ENCODE measurements at places on chromosomes 2 and 18. TPM values are rescaled to one million over a fixed set of nuclear protein-coding genes. Genes with fewer than 3 reads are reported as not detected.
A peak's percentile ranks its signal among the peaks of the same experiment; 100 is the strongest.

The CCDC141 gene
- total RNA-seq, result 126 TPM

DNA sequence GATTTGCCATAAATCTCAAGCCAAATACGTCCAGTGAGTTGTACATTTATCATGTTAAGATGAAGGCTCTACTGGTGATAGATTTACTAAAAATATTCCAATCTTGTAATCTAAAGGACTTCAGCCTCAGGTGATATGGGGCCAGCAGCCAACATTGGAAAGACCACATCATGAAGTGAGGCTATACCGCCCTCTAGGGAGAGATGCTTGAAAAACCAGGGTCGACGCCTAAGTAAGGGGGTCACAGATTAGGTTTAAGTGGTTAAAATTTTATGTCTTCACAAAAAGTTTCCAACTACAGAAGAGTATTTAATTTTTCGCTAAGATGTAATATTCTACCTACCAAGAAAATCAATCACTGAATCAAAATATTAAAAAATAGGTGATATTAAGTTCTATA lies 33.3 kb downstream of the DOCK10 start:
- H3K4me3 ChIP-seq, result no peak overlapping the region
- H3K36me3 ChIP-seq, result no peaks in the 10 kb centered on the region
- H3K27me3 ChIP-seq, result no peaks in the 10 kb centered on the region
- H3K27ac ChIP-seq, result no peak overlapping the region
- H3K4me1 ChIP-seq, result no peaks in the 10 kb centered on the region

DNA sequence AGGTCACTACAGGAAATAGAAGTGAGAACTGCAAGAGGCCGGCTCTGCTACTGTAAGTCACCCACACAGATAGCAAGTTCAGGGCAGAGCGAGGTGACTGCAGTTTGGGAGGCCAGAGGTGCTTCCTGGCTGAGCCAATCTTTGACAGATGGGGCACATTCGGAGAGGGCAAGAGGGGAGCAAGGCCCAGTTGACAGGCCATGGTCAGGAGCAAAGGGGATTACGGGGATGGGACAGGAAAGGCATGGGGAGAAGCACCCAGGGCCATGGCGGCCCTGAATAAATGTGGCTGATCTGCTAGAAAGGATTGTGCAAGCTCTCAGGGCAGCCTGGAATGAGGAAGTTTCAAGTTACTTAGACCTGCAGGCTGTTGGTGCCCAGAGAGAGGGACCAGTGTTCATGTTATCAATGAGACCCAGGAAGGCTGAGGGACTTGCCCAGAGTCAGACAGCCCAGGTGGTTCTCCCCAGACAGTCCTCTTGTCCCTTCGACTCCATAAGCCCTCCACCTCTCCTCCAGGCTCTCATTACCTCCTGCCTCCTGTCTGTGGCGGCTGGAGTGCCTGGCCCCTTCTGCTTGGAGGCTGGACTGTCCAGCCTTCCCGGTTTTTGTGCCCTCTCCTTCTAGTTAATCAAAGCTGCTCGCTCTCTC lies 123.3 kb downstream of the CTIF start:
- no peak overlapping the region for H3K4me3 ChIP-seq
- peak; percentile 75 for DNase-seq
- H3K27ac ChIP-seq, result peak overlapping the region; percentile 60

GRCh38 chr2:216904974-216905373 lies 45.1 kb upstream of the TNP1 start:
- DNase-seq, result no peak
- H3K27ac ChIP-seq, result no peak overlapping the region
- no peaks in the 10 kb centered on the region for H3K27me3 ChIP-seq
- no peak overlapping the region for H3K4me3 ChIP-seq

DNA sequence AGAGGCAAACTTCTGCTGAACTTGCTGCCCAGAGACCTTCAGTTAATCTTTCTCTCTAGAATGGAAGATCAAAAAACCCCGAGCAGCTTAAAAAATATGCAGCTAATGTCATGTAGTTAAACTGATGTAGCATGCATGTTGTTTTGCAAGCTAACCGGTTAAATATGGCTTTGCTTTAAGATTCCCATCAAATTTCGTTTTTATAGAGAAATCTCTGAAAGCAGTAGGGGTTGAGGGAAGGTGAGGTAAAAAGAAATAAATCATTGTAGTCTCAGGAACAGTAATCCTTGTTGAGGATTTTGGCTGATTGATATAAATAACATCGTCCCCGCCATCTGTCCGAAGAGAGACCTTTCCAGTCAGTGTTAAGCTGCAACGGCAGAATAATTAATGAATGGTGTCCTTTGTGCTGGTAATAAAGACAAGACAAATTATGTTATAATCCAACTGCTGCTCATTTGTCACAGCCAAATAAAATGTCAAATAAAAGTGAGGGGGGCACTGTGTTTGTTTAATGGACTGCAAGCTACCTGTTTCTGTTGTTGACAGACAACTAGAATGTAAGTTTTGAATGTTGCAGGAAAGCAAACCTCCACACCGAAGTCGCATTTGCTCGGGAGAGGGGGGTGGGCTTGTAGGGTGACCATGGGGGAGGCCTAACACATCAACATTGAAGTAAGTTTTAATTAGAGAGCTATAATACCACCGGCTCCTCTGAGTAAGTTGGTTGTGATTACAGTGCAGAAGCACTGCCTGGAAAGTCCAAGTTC lies 555.5 kb downstream of the ARHGAP15 start:
- no peak for DNase-seq
- H3K27me3 ChIP-seq, result no peaks in the 10 kb centered on the region
- H3K4me3 ChIP-seq, result no peak overlapping the region
- no peak overlapping the region for H3K27ac ChIP-seq
- H3K36me3 ChIP-seq, result no peaks in the 10 kb centered on the region

Data from upper lobe of left lung (tissue), 6 donors.